ENCODE measurements at places on chromosomes 13 and 19.
A peak's percentile ranks its signal among the peaks of the same experiment; 100 is the strongest.

- no peak for DNase-seq
Observed at GRCh38 chr19:18349524-18350128, 9.2 kb downstream of the PGPEP1 start.

DNA sequence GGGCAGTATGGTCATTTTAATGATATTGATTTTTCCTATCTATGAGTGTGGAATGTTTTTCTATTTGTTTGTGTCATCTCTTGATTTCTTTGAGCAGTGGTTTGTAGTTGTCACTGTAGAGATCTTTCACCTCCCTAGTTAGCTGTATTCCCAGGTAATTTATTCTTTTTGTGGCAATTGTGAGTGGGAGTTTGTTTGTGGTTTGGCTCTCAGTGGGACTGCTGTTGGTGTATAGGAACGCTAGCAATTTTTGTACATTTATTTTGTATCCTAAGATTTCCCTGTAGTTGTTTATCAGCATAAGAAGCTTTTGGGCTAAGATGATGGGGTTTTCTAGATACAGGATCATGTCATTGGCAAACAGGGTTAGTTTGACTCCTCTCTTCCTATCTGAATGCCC is 28.9 kb downstream of the NBEA start:
- DNase-seq, result no peak

DNA sequence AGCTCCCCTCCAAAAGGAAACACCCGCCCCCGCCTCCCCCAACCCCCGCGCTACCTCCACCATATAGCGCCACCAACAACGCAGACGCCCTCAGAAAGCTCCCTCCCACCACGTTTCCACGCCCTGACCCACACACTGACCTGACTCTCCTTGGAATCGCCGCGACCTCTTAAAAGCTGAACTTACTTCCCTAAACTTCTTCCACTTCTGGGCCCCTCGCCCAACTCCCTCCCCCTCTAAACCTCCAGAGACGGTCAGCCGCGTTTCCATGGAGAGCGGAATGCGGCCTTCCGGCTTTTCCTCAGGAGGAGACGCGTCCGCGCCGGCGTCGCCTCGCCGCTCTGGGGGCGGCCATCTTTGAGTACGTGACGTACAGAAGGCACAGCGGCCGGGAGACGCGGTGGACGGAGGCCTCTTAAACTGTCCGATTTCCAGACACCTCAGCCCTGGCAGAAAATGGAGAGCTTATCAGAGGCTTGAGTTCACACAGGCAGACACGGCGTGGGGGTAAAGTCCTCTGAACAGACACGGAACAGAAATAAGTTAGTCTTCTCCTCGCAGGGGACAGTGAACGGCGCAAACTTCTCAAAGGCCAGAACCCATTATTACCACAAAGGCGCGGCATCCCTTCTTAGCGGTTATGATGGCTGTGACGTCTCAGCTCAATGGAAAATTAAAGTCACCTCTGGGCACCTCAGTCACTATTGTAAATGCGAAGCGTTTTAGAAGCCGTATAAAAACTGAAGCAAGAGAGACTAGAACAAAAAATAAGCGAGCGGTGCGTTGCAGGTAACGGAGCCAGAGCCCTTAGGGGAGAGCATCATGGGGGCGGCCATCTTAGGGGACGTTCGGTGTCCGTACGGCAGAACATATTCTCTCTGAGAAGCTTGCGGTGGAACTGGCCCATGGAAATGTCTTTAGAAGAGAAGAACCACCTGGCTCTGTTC is at the start of gene ZNF432:
Gene ZNF432, minus strand, starts transcription at position 284 of the 947 bp plus-strand sequence. CDS start 1,970 bp downstream, outside the sequence.
- peak; percentile 89 for DNase-seq

- DNase-seq, result no peak
Observed at GRCh38 chr19:11390933-11391680, 7.0 kb upstream of the EPOR start.

DNA sequence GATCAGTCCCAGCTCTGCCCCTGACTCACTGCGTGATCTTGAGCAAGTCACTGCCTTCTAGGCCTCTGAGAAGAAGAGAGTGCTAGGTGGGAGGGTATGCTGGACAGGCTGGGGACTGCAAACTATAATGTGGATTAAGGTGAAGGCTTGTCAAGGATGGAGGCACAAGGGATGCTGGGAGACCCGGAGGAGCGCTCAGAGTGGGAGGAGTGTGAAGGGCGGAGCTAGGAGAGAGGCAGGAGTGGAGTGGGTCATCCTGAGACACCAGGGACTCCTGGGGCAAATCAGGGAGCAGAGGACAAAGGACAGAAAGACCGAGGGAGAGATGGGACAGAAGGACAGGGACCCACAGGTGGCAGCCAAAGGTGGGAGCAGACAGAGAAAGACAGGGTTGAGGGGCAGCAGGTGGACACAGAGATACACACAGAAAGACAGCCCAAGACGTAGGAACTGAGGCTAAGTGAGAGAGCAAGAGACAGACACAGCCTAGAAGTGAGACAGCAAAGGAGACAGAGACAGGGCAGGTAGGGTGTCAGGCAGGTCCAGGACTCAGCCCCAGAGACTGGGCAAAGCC is 2.6 kb downstream of the GRIK5 start:
- DNase-seq, result no peak

DNA sequence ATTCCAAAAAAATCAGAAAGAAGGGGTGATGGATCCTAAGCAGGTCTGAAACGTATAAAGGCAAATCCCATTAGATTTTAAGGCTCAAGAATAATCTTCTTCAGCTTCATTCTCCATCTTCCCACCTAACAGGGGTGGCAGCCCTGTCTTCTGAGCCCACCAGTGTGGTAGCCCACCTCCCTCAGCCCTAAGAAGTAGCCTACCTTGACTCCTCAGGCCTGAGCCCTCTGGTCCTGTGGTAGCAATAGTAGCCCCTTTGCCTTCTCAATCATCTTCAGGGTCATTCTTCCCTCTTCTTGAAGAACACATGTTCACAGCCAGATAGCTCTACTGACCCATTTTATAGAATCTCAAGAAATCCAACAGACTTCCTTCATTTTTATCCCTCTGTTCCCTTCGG is 33.7 kb downstream of the N4BP2L2 start:
- DNase-seq, result no peak

- DNase-seq, result no peak
Observed at GRCh38 chr19:42202290-42202880, 15.1 kb downstream of the DEDD2 start.

- no peak for DNase-seq
Observed at GRCh38 chr13:59111751-59112171, 1052.0 kb downstream of the DIAPH3 start.

- DNase-seq, result no peak
Observed at GRCh38 chr13:33728271-33729037, 89.5 kb upstream of the RFC3 start.

DNA sequence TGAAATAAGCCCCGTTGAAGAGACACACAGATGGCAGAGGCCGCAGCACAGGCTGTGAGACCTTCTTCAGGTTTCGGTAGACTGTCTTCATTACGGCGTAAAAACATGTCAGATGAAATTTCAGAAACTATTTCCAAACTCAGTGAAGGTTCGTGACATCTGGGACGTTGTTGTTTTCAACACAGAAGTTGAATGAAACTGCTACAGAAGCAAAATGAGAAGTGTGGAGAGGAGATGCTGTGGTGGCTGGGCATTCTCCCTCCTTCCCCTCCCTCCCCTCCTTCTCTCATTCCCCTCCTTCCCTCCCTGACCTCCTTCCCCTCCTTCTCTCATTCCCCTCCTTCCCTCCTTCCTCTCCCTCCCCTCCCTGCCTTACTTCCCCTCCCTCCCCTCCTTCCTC is 113.6 kb downstream of the ATP11A start:
- DNase-seq, result no peak

- peak; percentile 97 for DNase-seq
Observed at GRCh38 chr19:15584541-15585115, 30.4 kb upstream of the CYP4F8 start.

GRCh38 chr13:38398711-38399493 is 49.3 kb downstream of the UFM1 start:
- no peak for DNase-seq

- DNase-seq, result no peak
Observed at GRCh38 chr19:16367261-16367683, 42.6 kb downstream of the KLF2 start.

- DNase-seq, result no peak
Observed at GRCh38 chr19:6458695-6459261, 814 bp downstream of the SLC25A23 start.

DNA sequence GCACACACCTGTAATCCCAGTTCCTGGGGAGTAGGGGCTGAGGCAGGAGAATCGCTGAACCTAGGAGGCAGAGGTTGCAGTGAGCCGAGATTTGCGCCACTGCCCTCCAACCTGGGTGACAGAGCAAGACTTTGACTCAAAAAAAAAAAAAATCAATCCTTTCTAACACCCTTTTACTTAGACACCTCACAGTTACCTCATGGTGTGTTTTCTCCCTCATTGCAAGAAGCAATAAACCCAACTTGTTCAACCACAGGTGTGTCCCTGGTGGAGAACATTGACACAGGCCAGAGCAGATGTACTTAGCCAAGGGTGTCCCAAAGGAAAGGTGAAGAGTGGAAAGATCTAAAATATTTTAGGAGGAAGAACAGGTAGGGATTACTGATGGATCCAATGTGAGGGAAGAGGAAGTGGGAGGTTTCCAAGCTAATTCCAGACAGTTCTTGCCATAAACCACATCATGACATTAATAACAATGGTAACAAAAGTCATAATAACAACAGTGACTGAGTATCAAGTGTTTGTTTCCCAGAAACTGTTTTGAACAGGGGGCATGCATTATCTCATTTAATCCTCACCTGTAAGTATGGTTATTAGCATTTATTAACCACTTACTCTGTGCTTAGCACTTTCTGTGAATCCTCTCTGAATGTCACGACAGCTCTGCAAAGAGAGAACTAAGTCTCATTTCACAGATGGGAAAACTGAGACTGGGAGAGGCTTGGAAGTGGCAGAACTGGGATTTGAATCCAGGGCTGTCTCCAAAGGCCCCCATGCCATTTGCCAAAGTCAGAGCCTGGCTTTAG is 3.1 kb upstream of the LYPD3 start:
- no peak for DNase-seq

- DNase-seq, result no peak
Observed at GRCh38 chr19:1309977-1310852, 24.5 kb downstream of the EFNA2 start.

GRCh38 chr13:95260031-95260525 is 41.2 kb downstream of the ABCC4 start:
- DNase-seq, result no peak

DNA sequence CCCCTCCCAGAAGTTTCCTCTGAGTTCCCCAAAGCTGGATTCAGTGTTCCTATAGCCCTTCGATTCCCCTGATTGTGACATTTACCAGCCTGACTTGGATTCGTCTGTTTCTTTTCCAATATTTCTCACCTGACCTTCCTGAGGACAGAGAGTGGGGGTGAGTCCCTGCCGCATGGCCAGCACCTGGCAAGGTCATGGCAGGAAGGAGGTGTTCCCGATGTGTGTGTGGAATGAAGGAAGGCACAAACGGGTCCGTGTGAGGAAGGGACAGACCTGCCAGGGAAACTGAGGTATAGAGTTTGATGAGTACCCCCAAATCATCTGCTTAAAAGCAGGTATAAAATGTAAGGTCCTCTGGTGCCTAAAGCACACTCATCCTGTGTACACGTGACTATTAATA is 3.3 kb downstream of the COL4A1 start:
- no peak for DNase-seq

- DNase-seq, result no peak
Observed at GRCh38 chr13:94657167-94657566, 55.2 kb downstream of the SOX21 start.

GRCh38 chr13:30991922-30992321 is 59.5 kb downstream of the TEX26 start:
- DNase-seq, result no peak
